NCI-H524 (cell line): ENCODE measurements at places on chromosomes 13 and 19.
A peak's percentile ranks its signal among the peaks of the same experiment; 100 is the strongest.

DNA sequence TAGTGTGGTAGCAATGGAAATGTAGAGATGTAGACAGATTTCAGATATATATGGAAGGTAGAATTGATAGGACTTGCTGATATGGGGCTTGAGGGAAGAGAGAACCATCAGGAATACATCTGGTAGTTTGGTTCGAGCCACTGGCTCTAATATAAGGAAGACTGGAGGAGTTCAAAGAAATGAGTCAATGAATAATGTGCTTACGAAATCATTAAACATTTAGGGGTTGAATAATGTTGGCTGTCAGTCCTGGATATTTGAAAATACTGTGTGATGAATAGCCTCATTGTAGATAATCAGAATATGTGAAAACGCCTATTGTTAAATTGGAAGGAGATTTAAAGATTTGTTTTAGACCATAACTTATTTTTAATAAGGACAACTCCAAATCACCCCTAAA, 21.6 kb downstream of the SGCG start:
- no peak for DNase-seq

DNA sequence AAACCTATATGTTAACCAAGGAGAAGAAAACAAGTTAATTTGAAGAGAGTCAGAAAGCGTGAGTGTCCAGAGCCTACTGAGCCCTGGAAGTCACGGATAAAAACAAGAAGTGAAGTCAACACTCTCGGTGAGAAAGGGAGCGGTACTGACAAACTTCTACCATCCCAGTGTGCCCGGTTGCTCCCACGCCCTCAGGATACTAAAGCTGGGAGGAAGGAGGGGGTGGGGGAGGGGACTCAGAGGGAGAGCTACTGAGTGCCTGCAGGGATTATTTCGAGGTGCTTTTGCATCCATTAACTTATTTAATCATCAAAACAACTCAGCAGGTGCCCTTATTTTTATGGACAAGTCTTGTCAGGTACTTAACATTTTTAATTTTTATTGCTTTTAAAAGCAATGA, 166.2 kb downstream of the ZIC5 start:
- peak; percentile 33 for DNase-seq

DNA sequence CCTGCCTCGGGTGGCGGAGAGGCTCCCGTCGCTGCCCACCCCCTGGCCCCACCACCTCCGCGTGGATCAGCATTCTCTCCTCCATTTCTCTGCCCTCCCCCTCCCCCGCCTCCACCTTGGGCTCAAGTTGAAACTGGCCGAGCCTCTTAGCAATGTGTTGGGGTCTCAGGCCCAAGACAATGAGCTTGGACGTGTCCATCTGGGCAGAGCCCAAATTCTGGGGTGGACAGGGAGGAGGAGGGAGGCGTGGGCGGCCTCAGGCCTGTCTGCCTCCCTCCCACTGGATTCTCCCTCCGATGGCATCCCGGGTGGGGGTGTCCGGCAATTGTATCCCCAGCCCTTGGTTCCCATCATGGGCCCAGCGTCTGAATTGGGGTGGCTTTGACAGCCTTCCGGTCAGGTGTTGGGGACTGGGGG, 1.2 kb downstream of the CELF5 start:
- DNase-seq = no peak

GRCh38 chr13:105428811-105429210, 1106.7 kb downstream of the EFNB2 start:
- no peak for DNase-seq

GRCh38 chr19:7861619-7862412, 12.4 kb downstream of the PRR36 start:
- DNase-seq = no peak

DNA sequence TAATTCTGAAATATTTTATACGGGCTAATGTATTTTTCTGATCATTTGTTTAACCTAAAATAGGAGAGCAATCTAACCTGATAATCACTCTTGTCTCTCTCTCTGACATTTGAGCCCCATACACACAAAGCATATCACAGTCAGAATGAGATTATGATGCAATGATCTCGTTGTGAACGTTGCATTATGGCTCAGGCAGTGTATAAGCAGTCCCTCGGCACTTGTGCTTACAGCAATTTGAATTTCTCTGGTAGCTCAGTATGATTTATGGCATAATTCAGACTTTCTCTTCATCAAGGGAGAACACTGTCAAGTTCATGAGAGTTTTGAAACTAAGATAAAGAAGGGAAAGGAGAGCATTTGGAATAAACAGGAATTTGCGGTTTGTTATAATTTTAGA, 256.1 kb downstream of the DACH1 start:
- peak; percentile 31 for DNase-seq

- DNase-seq = no peak
These were observed 10.6 kb downstream of the DCAF15 start for GRCh38 chr19:13962699-13963602.

DNA sequence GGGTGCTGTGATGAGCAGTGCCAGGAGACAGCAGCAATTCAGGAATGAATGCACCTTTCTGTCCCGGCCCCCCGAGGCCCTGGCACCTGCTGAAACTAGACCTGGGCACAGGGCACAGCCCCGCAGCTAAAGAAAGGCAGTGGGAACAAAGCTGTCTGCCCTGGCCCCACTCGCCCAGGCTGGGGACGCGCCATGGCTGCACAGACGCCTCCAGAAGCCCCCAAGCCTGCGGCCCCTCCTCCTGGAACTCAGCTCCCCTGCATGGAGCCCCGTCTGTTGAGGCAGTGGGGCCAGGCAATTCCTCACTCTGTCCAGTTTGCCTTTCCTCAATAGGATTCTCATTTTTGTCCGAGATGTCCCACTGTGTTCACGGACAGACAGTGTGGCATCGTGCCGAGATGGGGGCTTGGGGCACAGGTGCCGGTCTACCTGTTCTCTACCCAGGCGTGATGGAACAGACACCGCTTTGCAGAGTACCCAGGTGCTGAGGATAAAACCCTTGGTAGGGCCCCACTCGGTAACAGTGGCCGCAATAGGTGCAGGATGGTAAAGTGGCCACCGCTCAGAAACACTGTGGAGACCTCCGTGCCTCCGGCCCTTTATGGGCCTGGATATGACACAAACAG, 146.5 kb upstream of the SOX1 start:
- DNase-seq = no peak

DNA sequence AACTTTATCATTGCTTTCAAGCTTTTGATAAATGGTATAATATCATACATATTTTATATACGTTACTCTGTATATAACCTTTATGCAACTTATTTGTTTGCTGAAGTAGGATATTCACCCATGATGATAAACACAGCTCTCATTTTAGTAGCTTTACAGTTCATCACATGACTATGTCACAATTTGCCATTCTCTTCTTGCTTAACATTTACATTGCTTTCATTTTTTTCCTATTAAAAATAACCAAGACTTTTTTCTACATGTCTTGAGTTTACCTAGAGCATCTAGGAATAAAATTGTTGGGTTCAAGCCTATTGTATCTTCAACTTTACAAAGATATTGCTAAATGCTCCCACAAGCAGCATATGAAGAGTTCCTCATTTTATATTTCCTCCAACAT, 54.0 kb downstream of the KCNRG start:
- no peak for DNase-seq

GRCh38 chr13:38223089-38223488, 126.6 kb upstream of the UFM1 start:
- no peak for DNase-seq

GRCh38 chr13:46665248-46665632, 112.3 kb downstream of the LRCH1 start:
- DNase-seq = no peak

- no peak for DNase-seq
These were observed 38.1 kb upstream of the KCTD15 start for GRCh38 chr19:33758541-33759013.

GRCh38 chr19:1521636-1522035, 2.2 kb upstream of the PLK5 start:
- DNase-seq = no peak

DNA sequence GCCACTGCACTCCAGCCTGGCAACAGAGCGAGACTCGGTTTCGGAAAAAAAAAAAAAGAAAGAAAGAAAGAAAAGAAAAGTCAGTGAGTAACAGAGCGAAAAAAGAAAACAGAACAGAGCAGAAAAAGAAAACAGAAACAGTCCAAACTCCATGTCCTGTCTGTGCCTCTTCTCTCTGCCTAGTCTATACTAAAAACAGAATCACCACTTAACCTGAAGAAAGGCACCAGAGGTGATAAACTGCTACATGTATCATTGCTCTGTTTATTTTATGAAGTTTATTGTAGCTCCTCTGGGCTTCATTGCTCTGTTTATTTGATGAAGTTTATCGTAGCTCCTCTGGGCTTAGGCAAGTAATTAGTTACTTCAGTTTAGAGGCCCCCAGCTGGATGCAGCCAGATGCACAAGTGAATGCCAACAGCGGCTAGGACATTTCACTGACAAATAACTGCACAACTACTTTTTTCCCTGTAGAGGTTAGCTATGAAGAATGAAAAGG, 39.2 kb downstream of the TBC1D4 start:
- no peak for DNase-seq

DNA sequence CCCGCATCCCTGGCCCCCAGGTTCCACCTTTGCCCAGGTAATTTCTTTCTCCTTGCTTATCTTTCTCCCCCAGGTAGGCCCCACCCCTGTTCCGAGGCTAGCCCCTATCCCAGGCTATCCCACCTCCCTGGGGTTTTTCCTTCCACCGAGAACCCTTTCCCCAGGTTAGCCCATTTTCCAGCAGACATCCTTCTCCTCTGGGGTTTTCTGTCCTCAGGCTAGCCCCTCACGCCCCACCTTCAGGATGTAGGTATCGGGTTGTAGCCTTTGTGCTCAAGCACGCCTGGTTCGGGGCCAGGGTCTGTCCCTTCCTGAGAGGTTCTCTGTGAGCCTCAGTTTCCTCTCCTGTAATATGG, 837 bp downstream of the FSD1 start:
- no peak for DNase-seq

GRCh38 chr19:42442833-42443232, at the start of gene CXCL17:
TSS of gene CXCL17 (minus strand) at chr19:42442946. CDS start at chr19:42442832, 114 bp downstream.
- no peak for DNase-seq

DNA sequence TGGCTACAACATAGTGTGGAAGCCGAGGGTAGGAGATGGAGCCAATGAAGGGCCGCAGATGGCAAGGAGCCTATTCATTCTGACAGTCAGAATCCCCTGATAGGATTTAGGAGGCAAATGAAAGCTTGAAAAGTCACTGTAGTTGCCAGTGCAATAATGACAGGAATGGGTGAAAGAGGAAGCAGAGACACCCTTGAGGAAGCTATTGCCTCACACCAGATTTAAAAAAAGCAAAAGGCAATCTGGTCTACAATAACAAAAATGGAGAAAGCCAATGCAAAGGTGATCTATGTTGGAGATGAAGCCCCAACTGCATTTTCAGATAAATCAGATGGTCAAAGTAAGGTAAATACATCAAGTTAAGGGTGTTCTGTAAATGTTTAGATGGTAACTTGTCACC, 158.5 kb downstream of the TUBA3C start:
- DNase-seq = no peak

DNA sequence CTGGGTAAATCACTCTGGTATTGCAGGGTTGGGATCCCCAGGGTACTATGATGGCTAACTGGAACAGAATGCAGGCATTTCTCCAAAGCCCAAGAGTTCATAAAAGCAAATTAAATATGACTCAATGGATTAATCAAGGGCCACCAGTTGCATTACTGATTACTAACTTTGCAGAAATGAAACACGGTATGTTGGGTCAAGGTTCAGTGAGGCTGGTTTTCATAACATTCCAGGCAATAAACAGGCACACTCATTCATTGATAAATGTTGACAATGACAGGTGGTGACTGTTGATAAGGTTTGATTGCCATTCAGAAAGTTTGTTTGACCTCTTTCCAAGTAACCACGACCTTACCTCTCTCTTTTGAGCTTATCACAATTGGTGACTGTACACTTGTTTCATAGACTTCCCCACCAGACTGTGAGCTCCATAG, 506 bp upstream of the AP1M1 start:
- no peak for DNase-seq

GRCh38 chr19:21092109-21092508, 10.1 kb downstream of the ZNF714 start:
- no peak for DNase-seq

GRCh38 chr19:40827386-40828247, 22.6 kb downstream of the CYP2A6 start:
- no peak for DNase-seq

GRCh38 chr19:46731007-46731501, 14.1 kb upstream of the PRKD2 start:
- DNase-seq = no peak

GRCh38 chr19:19115954-19116353, 22.3 kb downstream of the TMEM161A start:
- no peak for DNase-seq

- peak; percentile 97 for DNase-seq
These were observed 86.6 kb downstream of the TNFRSF19 start for GRCh38 chr13:23656637-23657371.

DNA sequence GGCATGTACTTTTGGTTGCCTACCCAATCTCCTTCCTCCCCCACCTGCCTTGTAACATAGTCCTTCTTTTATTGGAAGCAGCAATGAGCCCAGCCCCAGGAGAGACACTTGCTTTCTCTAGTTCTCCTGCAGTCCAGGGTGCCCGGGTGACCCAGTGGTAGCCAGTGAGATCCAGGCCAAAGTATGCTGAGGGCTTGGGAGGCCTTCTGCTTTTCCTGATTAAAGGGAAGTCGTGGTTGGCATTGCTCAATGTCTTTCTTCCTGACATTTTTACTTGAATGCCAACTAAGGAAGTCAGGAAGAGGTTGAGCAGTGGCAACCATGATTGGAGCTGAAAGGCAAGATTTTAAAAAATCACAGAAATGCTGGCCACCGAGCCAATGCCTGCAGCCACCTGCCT, 25.7 kb downstream of the CNMD start:
- DNase-seq = no peak

DNA sequence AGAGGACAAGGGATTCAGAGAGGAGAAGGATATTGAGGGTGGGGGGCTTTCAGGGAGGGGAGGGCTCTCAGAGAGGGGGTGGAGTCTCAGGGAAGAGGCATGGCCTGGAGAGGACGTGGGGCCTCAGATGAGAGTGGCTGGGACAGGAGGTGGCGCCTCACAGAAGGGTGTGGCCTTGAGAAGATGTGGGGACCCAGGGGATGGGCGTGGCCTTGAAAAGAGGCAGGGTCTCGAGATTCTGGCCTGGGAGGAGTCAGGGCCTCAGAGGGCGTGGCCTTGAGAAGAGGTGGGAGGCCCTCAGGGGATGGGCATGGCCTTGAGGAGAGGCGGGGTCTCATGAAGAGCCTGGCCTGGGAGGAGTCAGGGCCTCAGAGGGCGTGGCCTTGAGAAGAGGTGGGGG, 23.7 kb upstream of the TNFSF14 start:
- no peak for DNase-seq

- DNase-seq = no peak
These were observed 13.6 kb upstream of the ZNF610 start for GRCh38 chr19:52322429-52322828.

DNA sequence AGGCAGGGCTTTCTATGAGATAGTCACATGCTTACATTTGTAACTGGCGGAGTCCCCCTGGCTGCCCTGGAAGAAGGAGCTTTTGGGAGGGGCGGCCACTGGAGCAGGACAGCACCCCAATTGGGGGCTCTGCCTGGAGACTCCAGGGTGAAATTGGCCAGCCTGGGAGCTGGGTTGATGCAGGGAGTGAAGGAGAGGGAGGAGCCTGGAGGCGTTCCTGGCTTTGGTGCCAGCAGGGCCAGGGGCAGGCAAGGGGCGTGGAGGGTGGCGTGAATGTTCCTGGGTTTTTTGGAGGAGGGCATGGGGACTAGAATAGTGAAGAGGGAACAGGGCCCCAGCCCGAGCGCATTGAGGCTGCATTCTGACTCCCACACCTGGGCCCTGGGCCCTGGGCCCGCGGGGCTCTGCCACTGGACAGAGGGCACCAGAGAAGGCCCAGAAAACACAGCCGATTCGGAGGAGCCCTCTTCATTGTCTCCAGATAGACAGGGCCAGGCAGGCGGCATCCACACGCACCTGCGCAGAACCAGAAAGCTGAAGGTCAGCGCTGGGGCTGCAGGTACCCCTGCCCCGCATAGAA, 29.5 kb downstream of the COMP start:
- DNase-seq = no peak
